ENCODE measurements at places on chromosomes 6 and 20. TPM values are rescaled to one million over a fixed set of nuclear protein-coding genes. Genes with fewer than 3 reads are reported as not detected.
A peak's percentile ranks its signal among the peaks of the same experiment; 100 is the strongest.

DNA sequence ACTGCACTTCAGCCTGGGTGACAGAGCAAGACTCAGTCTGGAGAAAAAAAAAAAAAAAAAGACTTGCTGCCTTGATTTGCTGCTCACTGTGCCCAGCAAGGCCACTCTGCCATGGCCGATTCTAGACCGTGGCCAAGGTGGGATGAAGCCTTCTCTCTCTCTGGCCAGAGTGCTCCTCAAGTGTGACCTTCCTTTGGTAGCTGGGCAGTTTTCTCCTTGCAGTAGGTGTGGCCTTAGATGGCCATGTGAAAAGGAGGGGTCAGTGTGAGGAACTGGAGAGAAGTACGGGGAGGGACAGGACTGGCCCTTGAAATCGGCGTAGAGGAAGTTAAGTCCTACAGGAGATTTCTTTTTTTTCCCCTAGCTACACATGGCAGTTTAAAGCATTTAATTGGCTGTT, 272.0 kb downstream of the ARID1B start:
- DNase-seq, result no peak

DNA sequence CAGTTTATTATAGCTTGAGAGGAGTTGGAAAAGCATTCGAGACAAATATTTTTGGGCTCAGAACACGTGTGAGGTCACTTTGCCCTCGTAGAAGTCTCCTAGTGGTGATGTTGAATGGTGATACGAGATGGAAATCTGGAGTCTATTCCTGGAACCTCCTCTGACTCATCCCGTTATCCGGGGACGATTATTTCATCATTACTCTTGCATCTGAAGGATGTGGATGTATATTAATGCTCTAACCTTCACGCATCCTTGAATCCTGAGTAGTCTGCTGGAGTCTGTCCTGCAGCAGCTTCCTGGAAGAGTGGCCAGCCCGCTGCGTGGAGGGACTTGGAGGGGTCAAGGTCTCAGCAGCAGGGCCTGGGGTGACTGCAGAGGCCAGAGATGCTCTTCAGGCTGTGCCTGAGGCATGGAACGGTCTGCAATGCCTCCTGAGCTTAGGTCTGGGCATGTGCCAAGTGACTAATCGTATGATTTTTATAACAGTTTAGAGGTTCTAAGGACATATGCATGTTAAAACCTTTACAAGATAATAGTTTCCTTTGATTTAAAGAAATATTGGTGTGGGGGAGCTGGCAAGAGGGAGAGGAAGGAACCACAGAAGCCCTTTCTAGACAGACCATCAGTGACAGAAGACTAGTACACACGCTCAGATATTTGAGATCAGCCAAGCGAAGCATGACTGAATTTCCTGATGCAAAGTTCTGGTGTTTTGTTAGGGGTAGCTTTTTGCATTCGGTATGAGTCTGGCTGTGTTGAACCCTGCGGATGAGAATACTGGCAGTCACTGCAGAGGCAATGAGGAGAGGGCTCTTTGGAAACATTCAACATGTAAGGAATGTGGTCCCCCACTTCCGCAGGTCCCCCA, 400.2 kb downstream of the QKI start:
- no peak for DNase-seq

DNA sequence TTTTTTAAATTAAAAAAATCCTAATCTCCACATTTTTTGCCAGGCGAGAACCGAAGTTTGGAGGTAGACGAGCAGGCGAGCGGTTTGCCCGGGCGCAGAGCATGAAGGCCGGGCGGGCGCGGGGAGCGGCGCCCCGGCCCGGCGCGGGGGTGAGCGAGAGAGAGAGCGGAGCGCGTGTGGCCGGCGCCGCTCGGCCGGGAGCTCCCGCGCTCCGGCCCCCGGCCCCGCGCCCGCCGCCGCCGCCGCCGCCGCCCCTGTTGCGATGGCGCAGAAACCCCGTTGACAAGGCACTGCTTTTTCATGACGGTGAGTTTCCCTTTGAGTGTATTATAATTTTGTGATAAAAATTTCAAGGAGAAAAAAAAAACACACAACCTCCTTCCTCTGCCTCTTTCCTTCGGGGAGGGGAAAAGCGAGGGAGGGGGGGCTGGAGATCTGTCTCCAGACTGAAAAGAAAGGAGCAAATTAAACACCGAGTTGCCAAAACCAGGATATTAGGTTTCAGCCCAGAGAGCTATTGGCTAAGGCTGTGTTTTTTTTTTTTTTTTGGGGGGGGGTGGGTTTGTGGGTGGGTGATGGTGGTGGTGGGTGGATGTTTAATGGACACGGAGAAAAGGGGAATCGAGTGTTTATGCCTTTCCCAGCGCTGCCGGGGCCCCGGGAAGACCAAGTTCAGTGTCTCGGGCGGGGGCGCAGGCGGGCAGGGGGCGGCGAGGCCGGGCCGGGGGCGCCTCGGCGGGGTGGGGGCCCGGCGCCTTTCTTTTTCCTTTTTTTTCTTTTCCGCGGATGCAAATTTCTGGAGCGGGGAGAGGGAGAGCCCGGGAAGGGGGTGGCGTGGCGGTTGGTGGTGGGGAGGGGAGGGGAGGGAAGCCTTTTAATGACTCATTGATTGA, at the start of gene BICRAL:
Gene BICRAL, plus strand, starts transcription at position 257 of the 893 bp plus-strand sequence. CDS start 39,971 bp downstream, outside the sequence.
- no peak for DNase-seq

DNA sequence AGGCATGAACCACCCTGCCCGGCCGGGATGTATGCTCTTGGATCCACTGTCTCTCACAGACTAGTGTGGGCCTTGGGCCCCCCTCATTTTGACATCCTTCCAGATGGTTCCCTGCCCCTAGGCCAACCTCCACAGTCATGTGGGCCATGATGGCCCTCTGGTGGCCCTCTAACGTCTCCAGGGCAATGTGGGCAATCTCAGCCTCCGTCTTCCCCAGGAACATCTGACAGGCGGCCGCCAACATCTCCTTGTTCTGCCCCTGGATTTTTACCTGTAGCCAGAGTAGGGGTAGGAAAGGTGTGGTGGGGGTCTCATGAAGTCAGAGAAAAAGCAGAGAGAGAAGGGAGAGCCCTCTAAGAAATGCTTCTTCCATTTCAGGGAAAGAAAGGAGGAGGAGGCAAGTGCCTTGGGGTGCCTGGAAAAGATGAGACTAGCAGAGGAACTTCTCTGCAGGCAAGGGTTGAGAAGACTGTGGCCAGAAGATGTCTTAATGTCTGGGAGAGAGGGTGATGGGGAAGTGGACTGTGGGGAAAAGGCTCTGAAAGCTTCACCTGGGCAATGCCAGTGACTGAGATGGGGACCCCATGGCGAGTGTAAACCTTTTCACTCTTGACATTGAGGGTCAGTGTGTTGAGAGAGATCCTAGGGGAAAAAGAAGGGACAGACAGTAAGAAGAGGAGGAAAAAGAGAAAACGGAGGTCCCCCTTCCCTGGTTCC, 1.3 kb downstream of the FLOT1 start:
- no peak for DNase-seq

- DNase-seq, result no peak
These were observed 143.5 kb downstream of the TPBG start for GRCh38 chr6:82507112-82507511.

DNA sequence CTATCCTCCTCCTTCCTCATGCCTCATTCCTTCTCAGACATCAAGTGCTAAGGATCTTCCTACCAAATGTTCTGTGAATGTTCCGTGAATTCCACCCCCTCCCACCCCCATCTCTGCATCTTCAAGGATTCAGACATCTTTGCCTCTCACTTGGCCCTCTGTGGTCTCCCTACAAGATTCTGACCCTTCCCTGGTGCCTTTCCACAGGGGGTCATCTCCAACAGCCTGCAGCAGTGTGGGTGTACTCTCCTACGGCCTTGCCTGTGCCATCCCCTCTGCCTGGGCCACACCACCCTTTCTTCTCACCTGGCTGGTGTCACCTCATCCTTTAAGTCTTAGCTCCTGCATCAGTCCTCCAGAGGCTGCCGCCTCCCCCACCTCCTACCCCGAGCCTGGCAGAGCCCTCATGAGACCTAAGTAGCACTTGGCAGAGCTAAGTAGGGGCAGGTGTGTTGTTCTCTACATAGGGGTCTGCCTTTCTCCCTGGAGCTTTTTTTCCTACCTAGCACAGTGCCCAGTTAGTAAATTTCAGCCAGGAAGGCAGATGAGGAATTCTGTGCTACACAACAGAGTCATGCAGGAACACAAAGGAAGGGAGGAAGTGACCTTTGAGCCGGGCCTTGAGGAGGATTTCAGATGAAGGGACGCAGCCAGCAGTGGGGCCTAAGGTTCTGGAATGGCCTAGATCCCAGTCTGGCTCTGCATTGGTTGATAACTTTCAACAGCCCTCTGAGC, 43.1 kb downstream of the TM9SF4 start:
- DNase-seq, result peak; percentile 55

DNA sequence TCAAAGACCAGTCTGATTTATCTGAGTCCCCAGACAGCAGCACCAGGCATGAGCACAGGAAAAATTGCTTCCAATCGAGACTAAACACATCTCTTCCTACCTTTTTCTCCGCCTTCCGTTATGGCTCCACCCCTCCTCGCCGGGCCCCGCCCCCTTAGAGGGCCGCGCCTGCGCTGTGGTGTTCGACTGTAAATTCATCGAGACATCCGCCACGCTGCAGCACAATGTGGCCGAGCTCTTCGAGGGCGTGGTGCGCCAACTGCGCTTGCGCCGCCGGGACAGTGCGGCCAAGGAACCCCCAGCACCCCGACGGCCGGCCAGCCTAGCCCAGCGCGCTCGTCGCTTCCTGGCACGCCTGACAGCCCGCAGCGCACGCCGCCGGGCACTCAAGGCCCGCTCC, 8.9 kb downstream of the REM1 start:
- no peak for DNase-seq

The PSORS1C2 gene
- total RNA-seq, result not detected

Measured in mesenteric fat pad (tissue), 1 donor.